ENCODE measurements at places on chromosomes 4 and X.

DNA sequence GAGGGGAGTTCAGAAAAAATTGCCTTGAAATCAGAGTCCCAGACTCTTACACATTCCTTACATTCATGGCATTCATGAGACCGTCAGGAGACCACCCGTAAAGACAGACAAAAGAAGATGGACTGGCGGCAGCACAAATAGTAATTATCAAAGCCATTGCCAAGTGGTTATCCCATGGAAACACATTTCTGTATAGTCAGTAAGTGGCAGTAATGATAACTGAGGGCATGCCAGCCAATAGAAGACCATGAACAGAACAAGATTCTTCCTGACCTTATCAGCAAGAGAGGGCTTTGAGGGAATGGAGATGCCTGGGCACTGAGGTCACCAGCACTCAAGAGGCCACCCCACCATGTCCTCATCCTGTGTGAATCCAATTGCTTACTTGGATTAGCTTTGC is 121.7 kb upstream of the HCCS start:
- no peak for DNase-seq

- no peak for DNase-seq
Measured at GRCh38 chr4:6920171-6920570, 10.5 kb downstream of the TBC1D14 start.

DNA sequence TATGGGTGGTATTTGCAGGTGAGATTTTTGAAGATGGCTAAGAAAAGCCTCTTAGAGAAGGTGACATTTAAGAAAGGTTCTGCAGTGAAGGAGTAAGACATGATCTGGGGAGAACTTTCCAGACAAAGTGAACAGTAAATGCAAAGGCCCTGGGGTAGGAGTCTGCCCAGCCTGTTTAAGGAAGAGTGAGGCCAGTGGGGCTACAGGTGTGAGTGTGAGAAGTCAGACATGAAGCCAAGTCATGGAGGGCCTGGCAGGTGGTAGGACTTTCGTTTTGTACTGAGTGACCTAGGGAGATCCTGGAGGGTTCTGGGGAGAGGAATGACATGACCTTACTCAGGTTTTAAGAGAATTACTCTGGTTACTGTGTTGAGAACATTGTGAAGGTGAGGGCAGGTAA is 21.5 kb downstream of the COQ2 start:
- no peak for DNase-seq

GRCh38 chr4:183360161-183360919 is 38.1 kb upstream of the CLDN24 start:
- DNase-seq = no peak

GRCh38 chr4:13981499-13981898 is 354.0 kb upstream of the BOD1L1 start:
- DNase-seq = no peak

DNA sequence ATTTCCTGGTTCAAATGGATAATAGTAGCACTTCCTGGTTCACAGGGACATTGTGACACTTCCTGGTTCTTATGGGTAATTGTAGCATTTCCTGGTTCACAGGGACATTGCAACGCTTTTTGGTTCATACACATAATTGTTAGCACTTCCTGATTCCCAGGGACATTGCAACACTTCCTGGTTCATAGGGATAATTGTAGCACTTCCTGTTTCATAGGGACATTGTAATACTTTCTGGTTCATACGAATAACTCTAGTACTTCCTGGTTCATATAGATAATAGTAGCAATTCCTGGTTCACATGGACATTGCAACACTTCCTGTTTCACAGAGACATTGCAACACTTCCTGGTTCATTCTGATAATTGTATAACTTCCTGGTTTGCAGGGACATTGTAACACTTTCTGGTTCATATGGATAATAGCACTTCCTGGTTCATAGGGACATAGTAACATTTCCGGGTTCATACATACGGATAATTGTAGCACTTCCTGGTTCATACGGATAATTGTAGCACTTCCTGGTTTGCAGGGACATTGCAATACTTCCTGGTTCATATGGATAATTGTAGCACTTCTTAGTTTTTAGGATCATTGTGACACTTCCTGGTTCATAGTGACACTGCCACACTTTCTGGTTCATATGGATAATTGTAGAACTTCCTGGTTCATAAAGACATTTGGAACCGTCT is 61.6 kb upstream of the CD99 start:
- peak; percentile 39 for DNase-seq

DNA sequence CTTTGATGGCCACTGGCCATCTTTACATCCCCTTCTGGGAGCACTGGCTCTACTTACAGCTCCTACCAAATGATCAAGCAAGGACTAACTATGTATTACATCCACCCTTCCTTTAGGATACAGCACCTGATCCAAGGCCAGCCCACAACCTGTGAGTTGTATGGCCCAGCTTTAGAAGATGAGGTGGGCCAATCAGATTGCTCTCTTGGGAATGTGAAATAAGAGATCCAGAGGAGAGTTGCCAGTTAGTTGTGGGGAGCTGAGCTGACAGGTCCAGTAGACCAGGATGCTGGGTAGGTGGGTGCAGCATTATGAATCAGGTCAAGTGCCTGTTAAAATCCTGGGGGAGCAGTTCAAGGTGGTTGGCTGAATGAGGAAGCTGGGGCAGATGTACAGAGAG is 111.5 kb downstream of the GNL3L start:
- DNase-seq = no peak

DNA sequence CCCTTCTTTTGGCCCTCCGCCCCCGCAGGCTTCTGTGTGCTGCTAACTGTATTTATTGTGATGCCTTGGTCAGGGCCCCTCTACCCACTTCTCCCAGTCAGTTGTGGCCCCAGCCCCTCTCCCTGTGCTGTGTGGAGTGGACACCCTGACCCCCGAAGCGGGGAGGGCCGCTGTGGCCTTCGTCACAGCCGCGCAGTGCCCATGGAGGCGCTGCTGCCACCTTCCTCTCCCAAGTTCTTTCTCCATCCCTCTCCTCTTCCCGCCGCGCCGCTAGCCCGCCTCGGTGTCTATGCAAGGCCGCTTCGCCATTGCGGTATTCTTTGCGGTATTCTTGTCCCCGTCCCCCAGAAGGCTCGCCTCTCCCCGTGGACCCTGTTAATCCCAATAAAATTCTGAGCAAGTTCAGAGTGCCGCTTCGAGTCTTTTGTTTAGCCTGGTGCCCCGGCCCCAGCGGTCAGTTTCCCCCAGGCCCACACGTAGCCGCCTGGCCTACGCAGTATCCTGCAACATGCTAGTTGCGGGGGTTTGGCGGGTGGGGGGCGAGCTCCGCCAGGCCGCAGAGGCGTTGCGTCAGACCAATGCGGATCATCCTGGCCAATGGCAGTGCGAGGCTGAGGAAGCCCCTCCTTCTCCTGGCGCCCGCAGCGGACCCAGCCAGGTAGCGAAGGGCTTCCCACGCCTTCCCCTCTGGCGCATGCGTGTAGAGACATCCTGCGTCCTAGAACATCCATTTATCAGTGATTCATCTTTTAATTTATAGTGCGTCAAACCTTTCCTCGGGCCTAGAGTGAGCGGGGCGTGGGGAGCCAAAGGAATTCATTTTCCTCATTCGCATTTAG is 5.6 kb upstream of the KANTR start:
- DNase-seq = peak; percentile 24

DNA sequence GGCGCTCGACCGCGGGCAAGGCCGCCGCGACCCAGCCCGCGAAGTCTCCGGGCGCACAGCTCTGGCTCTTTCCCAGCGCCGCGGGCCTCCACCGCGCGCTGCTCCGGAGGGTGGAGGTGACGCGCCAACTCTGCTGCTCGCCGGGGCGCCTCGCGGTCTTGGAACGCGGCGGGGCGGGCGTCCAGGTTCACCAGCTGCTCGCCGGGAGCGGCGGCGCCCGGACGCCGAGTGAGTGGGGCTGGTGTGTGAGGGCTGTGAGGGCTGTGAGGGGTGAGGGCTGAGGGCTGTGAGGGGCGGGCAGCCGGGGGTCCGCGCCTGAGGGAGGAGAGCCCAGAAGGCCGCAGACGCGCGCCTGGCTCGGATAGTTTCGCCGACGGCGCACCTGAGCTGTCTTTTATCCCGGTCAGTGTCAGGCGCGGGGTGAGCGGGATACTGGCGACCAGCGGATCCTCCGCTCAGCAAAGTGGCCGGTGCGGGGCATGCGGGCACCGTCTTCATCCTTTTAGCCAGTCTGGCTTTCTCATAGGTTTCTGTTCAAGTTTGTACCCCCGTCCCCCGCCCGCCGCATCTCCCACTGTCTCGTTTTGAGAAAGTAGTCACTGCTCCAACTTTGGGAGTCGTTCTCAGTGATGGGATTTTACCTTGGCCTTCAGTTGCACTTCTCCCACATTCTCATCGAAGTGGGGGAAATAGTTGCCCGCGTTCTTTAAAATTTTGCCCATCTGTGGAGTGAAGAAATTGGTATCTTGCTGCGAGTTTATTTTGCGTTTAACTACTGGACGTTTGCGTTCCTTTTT is 586 bp downstream of the HERC5 start:
- DNase-seq = peak; percentile 35

DNA sequence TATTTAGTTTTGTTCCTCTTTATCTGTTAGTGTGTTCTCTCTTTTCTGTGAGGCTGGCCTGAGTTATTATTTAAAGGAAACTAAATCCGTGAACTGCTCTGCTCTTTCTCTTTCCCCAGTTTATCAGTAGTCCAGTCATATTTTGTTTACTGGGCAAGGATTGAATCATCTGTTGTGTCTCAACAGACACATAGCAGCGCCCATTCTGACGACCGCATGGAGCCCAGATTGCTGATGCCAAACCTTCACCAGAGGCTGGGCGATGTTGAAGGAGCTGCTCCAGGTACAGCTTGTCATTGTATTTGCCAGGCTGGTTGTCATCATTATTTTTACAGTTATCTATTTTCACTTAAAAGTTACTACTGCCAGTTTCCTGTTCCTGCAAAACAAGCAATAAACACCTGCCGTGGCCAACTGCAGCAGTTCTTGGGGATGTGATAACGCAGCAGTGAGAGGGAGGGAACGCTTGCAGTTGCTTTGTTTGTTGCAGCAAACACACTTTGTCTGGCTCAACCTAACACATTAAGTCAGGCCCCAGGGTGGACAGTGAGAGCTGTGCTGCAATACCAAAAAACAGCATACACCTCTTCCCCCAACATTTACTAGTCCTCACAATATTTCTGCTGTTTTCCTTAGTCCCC is 10.1 kb downstream of the REELD1 start:
- DNase-seq = no peak

DNA sequence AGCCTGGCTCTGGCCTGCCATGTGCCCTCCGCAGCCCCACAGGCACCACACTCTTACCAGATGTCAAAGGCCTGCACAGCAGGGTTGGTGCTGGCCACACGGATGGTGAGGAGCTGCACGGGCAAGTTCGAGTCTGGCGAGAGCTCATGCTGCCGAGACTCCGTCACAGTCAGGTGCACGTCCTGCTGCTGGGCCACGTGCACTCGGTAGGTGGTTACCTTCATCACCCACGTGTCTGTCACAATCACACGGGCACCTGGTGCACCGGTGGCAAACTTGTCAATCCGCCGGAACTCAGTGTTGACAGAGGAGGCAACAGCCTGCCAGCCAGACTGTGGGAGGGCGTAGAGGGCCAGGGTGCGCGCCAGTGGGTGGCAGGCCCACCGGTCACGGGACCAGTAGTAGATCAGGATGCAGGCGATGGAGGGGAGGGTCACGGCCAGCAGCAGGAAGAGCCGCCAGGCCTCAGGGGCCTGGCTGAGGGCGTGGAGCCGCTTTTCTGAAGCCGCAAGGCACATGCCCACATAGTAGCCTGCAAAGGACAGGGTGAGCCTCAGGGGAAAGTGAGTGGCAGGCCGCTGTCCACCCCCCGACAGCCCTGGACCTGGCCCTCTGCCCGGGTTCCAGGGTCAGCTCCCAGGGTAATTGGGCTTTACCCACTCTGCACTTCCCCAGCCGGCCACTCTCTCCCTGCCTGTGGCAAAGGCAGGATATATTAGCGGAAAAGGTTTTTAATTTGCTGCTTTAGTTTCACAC is 2.9 kb downstream of the TMEM129 start:
- DNase-seq = no peak

GRCh38 chr4:110668463-110669235 is 45.8 kb upstream of the PITX2 start:
- DNase-seq = no peak

DNA sequence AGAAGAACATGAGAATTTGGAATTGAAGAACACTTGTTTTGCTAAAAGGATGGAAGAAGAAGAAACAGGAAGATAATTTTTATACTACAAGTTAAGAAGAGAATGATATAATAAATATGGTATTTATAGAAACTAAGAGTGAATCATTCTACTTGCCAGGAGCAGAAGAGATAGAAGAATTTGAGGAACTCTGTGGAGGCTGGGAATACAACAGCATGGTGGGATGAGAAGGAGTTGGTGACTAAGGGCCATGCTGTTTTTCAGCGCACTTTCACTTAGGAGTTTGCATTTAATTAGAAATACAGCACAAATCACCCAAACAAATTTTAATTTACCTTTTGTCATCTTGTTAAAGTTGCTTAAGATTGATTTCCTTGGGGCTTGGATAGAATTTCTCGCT is 20.5 kb downstream of the HADH start:
- DNase-seq = no peak

GRCh38 chr4:1252928-1253492 is 4.1 kb upstream of the CTBP1 start:
- no peak for DNase-seq

DNA sequence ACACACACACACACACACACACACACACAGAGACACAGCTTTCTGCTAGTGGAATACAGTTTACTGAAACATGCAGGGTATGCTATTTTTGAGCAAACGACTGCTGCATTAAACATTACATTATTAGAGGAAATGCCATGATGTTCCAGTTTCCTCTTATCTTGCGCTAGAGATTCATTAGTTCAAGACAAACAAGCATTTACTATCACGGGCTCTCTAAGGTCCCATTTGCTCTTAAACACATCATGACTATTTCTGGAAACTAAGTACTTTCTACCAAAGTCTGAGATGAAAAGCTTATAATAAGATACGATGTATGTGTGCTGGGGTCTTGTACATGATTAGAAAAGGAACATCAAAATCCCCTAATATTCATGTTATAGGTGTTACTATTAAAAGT is 48.8 kb downstream of the RPS3A start:
- DNase-seq = no peak

GRCh38 chr4:103097112-103097511 is 2.5 kb downstream of the BDH2 start:
- DNase-seq = no peak

GRCh38 chr4:2756691-2757350 is 685 bp upstream of the TNIP2 start:
- DNase-seq = no peak

- DNase-seq = no peak
Measured at GRCh38 chr4:76212851-76213414, 691 bp downstream of the SCARB2 start.
